NCI-H446 treated with DMSO at 0.1 percent for 48 hours (cell line): ENCODE measurements at places on chromosomes 7 and 10.

DNA sequence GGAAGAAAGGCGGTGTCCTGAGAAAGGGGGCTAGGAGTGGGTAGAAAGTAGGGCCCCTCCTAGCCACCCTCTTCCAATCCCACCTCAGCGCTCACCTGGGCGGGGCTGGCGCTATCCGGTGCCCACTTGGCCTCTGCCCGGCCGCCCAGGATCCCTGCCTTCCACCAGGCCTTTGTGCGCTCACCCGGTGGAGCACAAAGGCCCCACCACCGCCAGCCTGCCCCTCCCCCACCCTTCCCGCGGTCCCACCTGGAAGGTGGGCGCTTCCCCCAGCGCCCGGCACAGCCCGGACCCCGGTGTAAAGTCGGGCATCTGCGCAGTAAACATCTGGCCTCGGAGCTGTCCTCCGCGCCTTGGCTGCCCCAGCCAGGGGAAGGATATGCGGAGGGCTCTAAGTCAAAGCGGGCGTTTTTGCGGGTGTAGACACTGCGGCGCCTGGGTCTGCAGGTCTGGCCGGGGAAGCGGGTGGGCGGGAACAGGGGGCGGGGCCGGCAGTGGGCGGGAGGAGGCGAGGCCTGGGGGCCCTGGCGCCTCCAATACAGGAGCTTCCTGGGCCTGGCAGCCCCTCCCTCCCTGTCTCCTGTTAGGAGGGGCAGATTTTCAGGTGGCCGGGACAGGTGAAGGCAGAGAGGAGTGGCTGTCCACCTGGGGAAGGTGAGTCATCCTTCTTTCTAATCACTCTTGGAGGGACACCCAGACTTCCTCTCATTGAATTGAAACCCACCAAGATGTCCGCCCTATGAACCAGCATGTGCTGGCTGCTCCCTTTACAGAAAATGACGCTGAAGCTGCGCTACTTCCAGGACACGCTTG, 49.3 kb downstream of the PNLIPRP2 start:
- DNase-seq, result no peak

DNA sequence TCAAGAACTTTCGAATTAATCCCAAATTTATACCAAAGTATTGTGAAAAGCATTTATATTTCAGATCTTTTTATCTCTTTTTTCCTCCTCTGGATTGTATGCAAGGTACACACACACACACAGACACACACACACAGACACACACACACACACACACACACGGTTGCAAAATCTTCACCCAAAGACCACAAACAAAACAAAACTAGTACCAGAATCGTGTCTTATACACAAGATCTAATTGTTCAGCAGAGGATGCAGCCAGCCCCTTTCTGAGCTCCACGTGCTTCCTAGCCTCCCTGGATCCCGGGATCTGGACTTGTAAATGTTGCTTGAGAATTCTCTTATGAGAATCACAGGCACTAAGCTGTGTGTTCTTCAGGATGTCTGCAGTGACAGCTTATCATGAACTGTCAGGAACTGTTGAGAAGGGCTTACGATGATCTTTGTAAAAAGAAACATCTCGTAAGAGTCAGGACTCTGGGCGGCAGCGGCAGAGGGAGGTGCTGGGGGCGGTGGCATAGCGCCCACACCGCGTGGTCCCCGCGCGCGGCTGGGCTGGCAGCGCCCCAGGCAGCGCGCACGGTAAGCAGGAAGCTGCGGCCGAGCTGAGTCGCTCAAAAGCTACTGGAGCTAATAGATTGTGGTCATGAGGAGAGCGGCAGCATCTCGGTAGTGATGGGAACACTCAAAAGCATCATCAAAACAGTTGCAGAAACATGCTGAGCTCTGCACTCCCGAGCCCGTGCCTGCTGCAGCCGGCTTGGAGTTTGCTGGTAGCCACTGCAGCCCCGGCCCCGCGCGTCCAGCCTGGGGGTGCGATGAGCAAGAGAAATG, 277.6 kb downstream of the GATA3 start:
- no peak for DNase-seq

GRCh38 chr7:46568420-46569132, 647.5 kb upstream of the IGFBP3 start:
- DNase-seq, result no peak

DNA sequence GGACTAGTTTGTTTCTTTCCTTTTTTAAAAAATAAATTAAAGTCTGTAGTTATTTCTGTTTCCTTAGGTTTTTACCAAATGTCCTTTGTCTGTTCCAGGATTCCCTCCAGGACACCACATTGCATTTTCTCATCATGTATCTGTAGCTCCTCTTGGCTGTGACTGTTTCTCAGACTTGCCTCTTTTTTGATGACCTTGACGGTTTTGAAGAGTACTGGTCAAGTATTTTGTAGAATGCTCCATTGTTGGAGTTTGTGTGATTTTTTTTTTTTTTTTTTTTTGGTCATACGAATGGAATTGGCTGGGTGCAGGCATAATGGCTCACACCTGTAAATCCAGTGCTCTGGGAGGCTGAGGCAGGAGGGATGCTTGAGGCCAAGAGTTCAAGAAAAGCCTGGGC, 127.1 kb upstream of the BMPER start:
- DNase-seq, result no peak

DNA sequence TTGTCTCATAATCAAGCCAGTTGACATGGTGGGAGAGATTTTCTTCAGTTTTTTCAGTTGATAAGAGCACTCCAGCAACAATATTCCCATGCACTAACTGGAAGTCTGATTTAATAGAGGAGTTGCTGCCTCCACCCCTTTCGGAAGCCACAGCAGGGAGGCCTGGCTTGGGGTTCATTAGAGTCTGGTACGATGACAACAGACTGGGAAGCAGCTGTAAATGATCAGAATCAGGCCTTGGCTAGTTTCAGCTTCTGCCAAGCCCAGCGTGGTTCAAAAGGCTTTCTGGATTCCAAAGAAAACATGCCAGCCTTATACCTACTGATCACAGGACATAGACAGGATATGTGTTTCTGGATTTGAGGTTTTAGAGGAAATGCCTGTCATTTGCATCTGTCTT, 274.0 kb downstream of the CSTF2T start:
- peak; percentile 5 for DNase-seq
